ENCODE measurements at places on chromosomes 12 and 14. TPM values are rescaled to one million over a fixed set of nuclear protein-coding genes. Genes with fewer than 3 reads are reported as not detected.

DNA sequence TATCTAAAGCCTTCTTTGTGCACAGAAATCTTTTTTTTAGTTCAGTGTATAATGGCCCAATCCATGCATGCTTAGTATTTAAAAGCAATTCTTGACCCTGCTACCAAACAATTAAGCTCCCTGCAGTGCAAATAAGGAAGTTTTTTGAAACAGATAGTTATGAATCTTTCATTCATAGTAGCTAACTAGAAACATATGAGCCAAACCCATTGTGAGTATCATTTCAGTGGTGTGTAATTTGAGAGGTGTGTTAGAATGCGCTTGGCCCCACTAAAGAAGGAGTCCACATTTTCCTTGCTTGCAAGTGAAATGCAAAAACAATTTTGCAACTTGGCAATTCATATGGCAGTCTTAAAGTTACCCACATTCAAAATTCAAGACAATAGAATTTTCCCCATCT lies 14.4 kb downstream of the EPS8 start:
- no peak for DNase-seq

- DNase-seq = no peak
These were observed 208.4 kb downstream of the PAWR start for GRCh38 chr12:79482323-79482722.

- no peak for DNase-seq
These were observed 701.8 kb downstream of the TMTC2 start for GRCh38 chr12:83388551-83388950.

- no peak for DNase-seq
These were observed 41.5 kb downstream of the CHGA start for GRCh38 chr14:92964124-92965109.

DNA sequence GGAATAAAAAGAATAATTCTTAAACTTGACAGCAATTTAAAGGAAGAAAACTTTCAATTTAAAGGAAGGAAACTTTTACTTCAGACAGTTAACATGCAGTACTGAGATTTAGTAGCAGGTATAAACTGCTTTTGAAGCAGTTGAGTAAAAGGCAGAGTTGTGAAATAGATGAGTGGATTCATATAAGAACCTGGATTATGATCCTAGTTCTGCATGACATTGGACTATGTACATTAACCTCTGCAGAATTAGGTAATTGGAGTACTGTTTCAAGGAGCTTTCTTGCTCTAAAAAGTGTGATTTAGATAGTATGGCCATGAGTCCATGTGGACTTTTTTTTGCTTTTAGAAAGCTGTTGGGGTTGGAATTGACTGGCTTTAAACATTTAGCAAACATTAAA lies 29.7 kb downstream of the ATP2A2 start:
- no peak for DNase-seq

DNA sequence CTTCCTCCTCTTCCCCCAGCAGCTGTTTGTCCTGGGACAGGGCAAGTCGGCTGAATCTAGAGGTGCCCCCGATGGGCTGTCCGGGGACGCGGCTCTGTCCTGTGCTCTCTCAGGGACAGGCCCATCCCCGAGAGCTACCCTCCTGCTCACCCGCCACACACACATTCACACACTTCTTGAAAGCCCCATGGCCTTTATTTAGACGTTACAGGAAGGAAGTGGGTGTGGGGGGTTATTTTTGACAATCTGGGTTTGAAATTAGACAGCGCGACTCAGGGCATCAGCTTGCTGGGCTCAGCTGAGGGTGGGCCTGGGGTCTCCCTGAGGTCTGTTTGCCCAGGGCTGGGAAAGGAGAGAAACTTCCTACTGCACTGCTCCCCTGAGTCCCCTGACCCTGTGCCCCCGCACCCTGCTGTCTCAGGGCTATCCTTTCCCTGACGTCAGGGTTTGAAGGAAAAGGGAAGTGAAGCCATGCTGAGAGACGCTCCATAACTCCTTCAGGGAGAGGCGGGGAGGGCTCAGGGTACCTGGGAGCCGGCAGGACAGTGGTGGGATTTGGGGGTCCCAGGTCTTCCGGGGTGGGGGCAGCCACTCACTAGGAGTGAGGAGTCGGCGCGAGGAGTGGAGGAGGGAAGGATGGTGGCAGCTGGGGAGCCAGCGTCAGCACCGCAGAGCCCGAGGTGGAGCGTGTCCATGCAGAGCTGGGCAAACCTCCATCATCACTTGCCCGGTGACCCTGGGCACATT lies 8.1 kb downstream of the PTPN6 start:
- no peak for DNase-seq

GRCh38 chr14:23447361-23448350 lies 12.2 kb upstream of the MYH7 start:
- no peak for DNase-seq

GRCh38 chr14:65074449-65075150 lies 27.7 kb downstream of the MAX start:
- DNase-seq = no peak

DNA sequence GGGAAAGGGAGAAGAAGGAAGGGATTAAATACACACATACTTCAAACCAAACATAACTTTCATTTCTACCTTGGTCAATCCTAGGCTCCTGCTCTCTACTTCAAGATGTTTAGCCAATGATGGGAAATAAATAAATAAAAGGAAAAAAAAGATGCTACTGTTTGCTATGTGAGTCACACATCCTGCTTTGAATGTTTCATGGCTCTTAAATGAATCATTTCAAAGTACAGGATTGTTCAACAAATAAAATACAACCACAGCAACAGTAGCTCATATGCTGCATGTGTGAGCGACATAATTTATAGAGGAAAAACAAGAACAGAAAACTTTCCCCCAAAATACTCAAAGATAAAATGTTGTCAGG lies 54.3 kb upstream of the NPFF start:
- no peak for DNase-seq

Gene RNF212B
- not detected for polyA plus RNA-seq

- no peak for DNase-seq
These were observed 16.8 kb downstream of the PELI2 start for GRCh38 chr14:56135001-56135400.

Gene NGB
- not detected for polyA plus RNA-seq

Data from heart left ventricle (tissue), 16 donors.